ENCODE measurements at places on chromosomes 12 and 14. TPM values are rescaled to one million over a fixed set of nuclear protein-coding genes. Genes with fewer than 3 reads are reported as not detected.
A peak's percentile ranks its signal among the peaks of the same experiment; 100 is the strongest.

The DHRS7 gene
- total RNA-seq, result 152 TPM

The CLEC9A gene
- total RNA-seq, result not detected

DNA sequence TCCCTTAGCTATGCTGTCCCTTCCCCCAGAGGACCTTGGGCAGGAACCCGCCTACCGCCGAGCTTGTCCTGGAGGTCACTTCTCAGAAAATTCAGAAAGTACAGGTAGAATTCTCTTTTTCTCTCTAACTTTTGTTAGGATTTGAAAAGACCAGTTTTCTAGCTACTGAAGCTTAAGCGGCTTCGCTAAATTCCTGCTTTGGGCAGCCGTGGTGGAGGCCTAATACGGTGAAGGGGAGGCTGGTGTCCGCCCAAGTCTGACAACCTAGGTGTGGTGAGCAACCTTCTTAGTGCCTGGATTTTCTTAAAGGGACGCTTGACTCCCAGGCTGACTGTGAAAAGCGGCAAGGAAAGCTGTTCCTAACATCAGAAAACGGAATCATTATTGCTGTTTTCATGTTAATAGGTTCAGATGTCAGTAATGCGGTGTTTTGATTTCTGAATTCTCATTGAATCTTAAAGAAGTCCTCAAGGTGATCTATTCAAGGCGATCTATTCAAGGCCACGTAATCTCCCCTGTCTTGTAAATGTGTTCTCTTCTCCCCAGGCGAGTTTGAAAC, 835 bp downstream of the FGD4 start:
- DNase-seq, result no peak

The JPH4 gene
- not detected for total RNA-seq

The INSM2 gene
- not detected for total RNA-seq

The LRTM2 gene
- not detected for total RNA-seq

- DNase-seq, result no peak
Measured at GRCh38 chr12:121448771-121449315, 48.9 kb downstream of the RNF34 start.

GRCh38 chr14:59253527-59253926, 65.1 kb downstream of the DAAM1 start:
- DNase-seq, result no peak

DNA sequence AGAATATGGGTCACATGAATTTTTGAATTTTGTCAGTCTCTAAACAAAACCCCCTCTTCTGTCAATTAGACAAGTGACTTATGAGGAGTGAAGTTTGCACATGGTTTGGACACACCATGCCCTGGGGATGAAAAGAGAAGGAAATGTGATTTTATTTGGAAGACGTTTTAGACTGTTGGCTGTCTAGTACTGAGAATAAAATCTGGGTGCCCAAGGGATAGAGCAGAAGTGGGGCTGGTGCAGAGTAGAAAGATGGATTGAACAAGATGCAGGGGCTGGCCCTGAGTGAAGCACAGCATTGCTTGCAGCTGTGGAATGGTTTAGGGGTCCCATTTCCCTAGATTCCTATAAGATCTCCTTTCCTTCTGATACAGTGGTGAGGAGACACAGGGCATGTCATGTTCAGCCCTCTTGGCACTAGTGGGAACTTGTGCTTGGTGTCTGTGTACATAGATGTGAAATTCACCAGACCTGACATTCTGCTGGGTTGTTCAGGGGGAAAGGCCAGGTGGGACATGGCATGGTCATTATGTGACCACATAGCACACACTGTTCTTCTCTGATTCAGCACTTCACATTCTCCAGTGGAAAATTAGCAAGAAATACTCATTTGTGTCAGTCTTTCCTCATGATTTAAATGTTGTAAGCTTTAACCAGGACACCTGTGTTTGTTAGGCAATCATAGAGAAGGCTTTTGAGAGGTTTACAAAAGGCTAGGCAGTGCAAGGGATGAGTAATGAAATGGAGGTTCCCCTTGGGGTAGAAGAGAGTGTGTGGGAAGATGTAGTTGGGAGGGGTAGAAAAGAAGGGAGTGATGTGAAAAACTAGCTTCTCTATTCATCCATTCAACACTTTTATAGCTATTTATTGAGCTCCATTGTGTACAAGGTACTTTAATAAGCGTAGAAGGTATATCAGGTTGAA, 202.3 kb upstream of the IGF1 start:
- DNase-seq, result no peak

DNA sequence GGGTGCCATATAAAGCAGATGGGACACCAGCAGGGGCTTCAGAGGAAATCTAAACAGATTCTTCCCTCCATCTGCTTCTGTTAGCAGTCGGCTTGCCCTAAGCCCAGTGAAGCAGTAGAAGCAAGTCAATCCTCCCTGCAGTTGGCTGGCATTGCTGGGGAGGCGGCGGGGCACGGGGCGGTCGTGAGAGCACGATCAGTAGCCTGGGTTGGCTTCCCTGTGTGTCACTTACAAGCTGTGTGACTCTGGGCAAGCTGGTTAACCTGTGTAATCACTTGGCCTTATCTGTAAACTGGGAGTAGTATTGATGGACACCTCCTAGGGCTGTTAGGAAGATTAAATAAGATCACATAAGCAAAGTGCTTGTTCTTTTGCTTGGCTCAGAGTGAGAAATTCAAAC, 19.4 kb downstream of the MYRFL start:
- DNase-seq, result no peak

GRCh38 chr14:76716285-76716684, 45.0 kb upstream of the VASH1 start:
- no peak for DNase-seq

GRCh38 chr12:47819896-47820630, at the start of gene HDAC7:
Gene HDAC7 (minus strand): TSS chr12:47819903. CDS start chr12:47819785, 118 bp downstream.
- peak; percentile 87 for DNase-seq

The DNAI7 gene
- total RNA-seq, result 0.17 TPM

GRCh38 chr12:106753526-106753925, 21.0 kb upstream of the RIC8B start:
- no peak for DNase-seq

DNA sequence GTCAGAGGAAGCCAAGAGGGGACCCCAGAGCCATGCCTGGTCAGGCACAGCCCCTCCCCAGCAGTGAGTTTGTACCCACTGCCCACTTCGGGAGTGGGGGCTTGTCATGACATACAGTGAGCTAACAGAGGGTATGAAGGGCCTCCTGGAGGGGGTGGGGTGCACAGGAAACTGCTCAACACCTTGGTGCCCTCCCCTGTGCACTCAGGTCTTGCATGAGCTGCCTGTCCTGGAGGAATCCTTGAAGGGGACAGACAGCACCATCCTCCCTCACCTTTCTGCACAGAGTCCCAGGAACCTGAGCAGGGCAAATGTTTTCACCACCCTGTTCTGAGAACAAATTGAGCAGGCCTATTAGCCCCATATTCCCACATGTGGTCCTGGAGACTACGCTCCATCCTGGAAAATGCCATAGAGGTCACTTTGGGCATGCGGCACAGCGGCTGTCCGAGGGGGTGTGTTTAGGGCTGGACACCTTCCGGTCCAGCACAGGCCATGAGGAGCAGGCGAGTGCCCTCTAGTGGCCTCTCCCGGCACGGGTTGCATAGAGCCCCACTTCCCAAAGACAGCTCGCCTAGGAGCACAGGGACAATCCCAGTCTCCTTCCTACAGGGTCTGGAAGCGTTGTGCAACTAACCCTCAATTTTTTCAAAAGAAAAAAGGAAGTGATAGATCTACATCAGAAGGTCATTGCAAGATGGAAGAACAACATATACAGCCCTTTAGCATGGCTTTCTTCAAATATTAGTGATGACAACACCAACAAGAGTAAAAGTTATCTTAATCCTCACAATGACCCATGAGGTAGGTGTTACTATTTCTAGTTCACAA, 31.9 kb upstream of the ZFP36L1 start:
- DNase-seq, result peak; percentile 69

DNA sequence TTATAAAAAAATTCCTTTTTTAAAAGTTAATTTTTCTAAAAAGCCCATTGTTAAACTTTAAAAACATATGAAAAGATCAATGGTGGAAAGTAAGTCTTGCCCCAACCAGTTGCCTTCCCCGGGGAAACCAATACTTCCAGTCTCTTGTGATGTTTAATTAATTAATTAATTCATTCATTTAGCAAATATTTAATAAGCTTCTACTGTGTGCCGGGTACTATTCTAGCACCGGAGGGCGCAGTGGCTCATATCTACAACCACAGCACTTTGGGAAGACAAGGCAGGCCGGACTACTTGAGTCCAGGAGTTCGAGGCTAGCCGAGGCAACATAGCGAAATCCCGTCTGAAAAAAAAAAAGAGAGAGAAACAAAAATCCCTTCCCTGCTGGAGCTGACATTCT, 87.4 kb downstream of the HECTD4 start:
- DNase-seq, result peak; percentile 61

DNA sequence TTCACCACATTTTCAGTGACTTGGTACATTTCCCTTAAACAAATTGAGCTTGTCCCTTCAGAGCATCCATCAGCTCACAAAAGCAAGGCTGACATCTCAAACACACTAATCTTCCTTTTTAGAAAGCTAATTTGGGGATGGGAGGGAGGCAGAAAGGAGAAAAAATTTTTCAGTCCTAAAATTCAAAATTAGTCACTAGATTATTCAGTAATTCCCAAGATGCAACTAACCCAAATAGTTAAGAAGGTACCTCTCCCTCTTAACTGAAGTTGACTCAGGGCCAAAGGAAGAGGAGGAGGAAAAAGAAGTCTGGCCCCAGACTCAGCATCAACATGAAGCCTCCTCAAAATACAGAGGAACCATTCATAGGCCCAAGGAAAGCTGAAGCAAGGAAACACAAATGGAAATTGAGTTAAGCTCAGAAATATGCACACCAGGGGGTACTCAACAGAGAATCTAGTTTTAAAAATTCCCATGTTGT, 21.7 kb downstream of the CBX5 start:
- DNase-seq, result peak; percentile 79

DNA sequence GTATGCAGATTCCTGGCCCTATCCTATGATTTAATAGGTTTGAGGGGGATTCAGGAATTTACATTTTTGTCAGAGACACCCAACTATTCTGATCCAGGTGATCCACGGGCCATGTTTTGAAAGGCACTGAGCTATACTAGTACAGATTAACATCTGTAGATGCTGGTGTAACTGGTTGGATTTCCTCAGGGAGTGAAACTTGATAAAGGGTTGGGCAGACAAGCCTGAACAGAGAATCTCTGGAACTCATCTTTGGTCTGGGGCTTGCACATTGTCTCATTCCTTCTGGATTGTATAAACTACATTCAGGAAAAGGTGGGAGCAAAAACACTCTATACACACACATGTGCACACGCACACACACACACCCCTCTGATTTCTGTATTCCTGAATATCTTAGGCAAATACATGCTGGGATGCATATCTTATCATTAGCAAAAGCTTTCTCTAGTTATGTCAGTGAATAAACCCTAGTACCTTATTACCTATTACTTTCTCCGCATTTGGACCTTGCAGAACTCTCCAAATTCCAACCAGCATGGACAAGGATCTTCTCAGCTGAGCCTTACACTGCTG, 104.6 kb downstream of the SLC38A1 start:
- DNase-seq, result no peak

- peak; percentile 23 for DNase-seq
Measured at GRCh38 chr14:68735856-68736255, 57.0 kb downstream of the ZFP36L1 start.

DNA sequence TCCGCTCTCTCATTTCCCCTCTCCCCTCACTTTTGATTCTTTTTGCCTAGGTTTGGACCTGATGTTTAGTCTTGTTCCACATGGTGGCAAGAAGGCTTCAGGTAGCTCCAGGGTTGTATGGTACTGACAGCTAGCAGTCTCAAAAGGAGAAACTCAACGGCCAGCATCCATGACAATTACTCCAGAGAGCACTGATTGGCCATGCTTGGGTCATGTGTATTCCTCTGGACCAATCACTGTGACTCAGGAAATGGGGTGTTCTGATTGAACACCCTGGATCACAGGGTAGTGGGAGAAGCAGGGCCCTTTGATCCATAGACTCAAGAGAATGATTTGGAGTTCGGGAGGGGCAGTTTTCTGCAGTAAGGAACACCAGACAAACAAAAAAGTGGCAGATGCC, 45.3 kb downstream of the DYRK2 start:
- DNase-seq, result no peak

The GNG2 gene
- total RNA-seq, result 19.0 TPM

DNA sequence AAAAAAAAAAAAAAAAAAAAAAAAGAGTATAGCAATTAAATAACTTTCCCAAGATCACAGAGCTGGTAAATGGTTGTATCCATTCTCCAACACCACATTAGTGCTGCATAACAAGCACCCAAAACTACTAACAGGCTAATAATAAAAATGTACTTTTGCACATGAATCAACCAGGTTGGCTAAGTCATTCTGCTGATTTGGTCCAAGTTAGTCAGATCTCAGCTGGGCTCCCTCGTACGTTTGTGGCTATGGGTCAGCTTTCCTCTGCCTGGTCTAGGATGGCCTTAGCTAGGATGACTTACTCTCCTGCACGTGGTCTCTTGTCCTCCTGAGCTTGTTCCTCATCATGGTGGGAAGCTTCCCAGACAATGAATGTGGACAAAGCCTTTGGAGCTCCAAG, 7.9 kb upstream of the PLEKHG6 start:
- no peak for DNase-seq

- no peak for DNase-seq
Measured at GRCh38 chr12:81461163-81461562, 298.0 kb downstream of the PPFIA2 start.

GRCh38 chr12:111277570-111277969, 91.3 kb downstream of the PHETA1 start:
- DNase-seq, result no peak

The LBHD2 gene
- not detected for total RNA-seq

The NDRG2 gene
- total RNA-seq, result 0.50 TPM

GRCh38 chr14:23414906-23415820, 7.1 kb upstream of the MYH6 start:
- DNase-seq, result no peak

The TDRD9 gene
- 0.50 TPM for total RNA-seq

GRCh38 chr14:87109271-87109670, 883.7 kb downstream of the GALC start:
- no peak for DNase-seq

The CISTR gene
- total RNA-seq, result not detected

DNA sequence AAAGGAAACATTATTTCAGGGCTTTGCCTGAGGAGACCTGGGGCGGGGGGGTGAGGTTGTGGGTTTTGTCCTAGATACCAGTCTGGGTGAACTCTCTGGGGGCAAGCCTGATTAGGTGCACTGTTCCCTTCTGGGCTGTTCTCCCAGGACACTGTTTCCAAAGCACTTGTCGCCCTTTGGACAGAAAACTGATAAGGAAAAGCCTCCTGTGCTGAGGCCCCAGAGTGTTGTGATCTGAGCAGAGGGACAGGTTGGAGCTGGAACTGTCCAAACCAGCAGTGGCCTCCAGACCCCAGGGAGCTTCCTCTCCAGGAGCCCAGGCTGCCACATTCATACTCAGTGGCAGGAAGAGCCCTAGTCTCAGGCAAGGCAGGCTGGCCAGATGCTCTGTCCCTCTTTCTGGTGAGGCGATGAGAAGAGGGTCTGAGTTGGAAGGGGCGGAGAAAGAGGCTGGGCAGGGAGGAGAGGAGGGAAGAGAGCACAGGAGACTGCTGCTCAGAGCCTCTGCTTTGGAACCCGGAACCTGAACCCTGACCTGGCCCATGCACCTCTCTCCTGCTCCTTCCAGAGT, 1.9 kb downstream of the GALNT16 start:
- DNase-seq, result no peak

The ADAM20 gene
- 1.2 TPM for total RNA-seq

The GDF11 gene
- total RNA-seq, result 4.3 TPM

The SLC6A12 gene
- total RNA-seq, result under 0.01 TPM

The GPR84 gene
- not detected for total RNA-seq

- no peak for DNase-seq
Measured at GRCh38 chr12:92299344-92299743, 153.7 kb upstream of the BTG1 start.

Data from fibroblast of lung (primary cell).